ENCODE measurements at places on chromosomes 6 and 20.

DNA sequence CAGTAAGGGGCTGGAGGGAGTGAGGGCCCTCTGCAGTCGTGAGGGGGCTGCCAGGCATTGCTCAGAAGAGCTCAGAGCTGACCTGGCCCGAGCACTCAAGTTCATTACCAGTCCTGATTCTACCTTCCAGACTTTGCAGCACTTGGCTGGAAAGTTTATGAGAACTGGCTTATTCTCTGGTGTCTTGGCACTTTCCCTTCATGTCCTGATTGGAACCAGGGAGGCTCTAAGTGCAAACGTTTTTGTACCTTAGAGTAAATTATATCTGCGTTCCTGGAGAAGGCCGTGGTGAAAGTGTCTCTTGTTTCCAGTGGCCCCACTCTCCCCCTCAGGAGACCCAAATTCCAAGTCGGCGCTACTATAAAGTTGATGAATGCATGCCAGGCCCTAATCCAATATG, 402.3 kb downstream of the CDC5L start:
- H3K27ac ChIP-seq = no peak overlapping the region
- DNase-seq = no peak
- H3K36me3 ChIP-seq = no peaks in the 10 kb centered on the region
- H3K4me3 ChIP-seq = no peak overlapping the region
- no peaks in the 10 kb centered on the region for H3K4me1 ChIP-seq
- peaks cover 72% of the 10 kb centered on the region for H3K27me3 ChIP-seq

DNA sequence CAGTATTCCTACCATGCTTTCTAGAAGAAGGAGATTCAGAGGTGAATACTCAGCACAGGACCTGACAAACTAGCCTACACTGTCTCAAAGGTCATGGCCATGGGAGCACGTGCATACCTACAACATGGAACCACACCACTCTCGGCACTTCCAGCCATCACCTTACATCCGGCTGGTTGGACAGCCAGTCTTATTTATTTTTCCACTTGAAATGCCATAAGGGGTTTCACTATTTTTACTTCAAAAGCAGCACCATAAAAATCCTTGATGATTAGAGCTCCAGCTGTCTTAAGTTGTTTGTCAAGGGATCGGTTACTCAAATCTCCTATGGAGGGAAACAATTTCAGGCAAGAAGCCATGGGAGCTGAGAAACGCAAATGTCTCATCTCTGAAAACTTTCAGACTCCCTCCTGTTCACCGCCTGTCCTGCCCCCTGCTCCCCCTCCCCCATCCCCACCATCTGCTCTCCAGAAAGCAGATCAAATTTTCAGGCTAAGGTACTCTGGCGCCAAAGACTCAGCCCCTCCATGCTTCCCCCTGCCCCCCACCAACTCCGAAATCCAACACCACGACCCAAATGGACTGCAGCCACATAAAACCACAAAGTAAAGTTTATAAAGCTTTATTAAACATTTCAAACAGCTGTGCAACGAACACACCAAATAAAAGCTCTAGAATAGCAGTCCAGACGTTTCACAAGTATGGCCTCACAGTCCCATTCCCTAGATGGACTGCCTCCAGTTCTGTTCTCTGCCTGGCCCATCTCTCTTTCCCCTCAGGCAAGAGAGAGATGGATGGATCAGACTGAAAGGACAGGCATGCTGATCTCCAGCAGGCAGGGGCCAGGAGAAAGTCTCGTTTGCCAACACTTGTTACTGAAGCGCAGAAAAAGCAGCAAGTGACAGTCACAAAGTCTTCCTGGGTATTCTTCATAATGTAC, 4.0 kb upstream of the NNAT start:
- H3K4me3 ChIP-seq = no peak overlapping the region
- H3K27me3 ChIP-seq = no peaks in the 10 kb centered on the region
- H3K4me1 ChIP-seq = no peaks in the 10 kb centered on the region
- peaks cover 28% of the 10 kb centered on the region for H3K36me3 ChIP-seq

DNA sequence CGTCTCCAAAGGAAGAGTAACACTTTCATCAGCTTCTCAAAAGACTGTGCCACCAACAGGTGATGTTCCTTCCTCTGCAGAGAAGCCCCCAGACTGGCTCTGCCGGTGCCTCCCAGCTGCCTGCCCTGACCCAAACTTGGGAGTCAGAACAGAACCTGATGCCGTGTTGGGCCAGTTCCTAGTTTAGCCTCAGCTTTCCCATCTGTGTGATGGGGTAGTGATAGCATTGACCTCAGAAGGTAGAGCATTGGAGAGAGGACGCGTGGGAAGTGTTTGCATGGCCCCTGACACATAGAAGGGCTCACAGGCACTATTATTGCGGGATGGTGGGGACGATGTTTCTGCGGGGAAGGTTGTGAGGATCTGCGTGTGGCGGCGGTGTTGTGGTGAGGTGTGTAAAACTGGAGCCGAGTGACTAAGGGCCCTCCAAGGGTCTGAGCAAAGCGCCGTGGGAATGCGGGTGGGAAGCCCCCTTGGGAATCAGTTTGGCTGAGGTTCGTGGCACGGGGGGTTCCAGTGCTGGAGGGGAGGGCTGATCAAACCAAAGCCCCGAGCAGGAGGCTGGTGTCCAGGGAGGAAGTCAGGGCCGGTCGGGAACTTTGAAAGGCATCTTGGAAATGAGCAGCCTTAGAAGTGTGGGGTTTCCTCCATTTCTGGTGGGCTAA, 1.7 kb downstream of the NTSR1 start:
- H3K27ac ChIP-seq = no peak overlapping the region
- no peak for DNase-seq
- peaks cover 21% of the 10 kb centered on the region for H3K4me1 ChIP-seq
- H3K4me3 ChIP-seq = no peak overlapping the region

DNA sequence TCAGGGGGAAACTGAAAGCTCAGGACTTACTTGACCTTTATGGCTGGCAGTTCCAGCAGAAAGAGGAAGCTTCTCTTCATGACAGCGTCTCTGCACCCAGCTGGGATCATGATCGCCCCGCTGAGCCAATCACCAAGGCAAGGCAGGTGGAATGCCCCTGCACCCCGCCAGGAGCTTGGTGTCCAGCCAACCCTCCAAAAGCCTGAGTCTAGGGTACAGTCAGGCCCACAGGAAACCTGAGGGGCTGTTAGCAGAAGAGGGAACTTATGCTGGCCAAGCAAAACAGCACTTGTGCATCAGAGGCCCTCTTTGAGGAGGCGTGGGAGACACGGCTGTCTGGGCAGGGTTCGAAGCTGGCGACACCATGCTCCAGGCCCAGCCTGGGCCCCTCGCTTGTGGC, 188.3 kb upstream of the GMDS start:
- DNase-seq = no peak
- peaks cover 34% of the 10 kb centered on the region for H3K4me1 ChIP-seq
- H3K27me3 ChIP-seq = no peaks in the 10 kb centered on the region
- no peak overlapping the region for H3K4me3 ChIP-seq
- H3K27ac ChIP-seq = peak overlapping the region; percentile 63

GRCh38 chr20:33843854-33844253, 32.7 kb downstream of the CHMP4B start:
- no peaks in the 10 kb centered on the region for H3K27me3 ChIP-seq
- H3K4me3 ChIP-seq = no peak overlapping the region
- H3K27ac ChIP-seq = peak overlapping the region; percentile 19
- peaks cover 29% of the 10 kb centered on the region for H3K36me3 ChIP-seq
- H3K4me1 ChIP-seq = peaks cover 80% of the 10 kb centered on the region

DNA sequence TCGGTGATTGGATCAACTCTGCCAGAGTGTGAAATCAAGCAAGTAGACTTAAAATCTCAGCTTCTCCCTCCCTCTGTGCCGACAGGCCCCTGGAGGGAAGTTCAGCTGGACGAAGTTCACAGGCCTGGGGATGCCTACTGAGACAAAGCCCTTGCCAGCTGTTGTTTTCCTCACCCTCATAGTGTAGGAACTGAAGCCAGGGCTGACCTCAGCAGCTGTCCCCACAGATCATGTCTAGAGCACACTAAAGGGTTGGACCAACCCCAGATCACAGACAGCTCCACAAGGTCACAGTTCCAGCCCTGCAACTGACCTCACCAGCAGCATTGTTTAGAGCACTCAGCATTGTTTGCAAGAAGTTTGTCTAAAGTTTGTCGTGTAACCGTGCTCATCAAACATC, 261.9 kb upstream of the ECI2 start:
- no peak overlapping the region for H3K4me3 ChIP-seq
- peaks cover 31% of the 10 kb centered on the region for H3K4me1 ChIP-seq
- no peaks in the 10 kb centered on the region for H3K36me3 ChIP-seq
- no peak overlapping the region for H3K27ac ChIP-seq

- H3K27ac ChIP-seq = no peak overlapping the region
- no peaks in the 10 kb centered on the region for H3K36me3 ChIP-seq
- DNase-seq = no peak
- H3K27me3 ChIP-seq = no peaks in the 10 kb centered on the region
- no peaks in the 10 kb centered on the region for H3K4me1 ChIP-seq
Observed at GRCh38 chr6:94510877-94511276, 1066.5 kb upstream of the MANEA start.

DNA sequence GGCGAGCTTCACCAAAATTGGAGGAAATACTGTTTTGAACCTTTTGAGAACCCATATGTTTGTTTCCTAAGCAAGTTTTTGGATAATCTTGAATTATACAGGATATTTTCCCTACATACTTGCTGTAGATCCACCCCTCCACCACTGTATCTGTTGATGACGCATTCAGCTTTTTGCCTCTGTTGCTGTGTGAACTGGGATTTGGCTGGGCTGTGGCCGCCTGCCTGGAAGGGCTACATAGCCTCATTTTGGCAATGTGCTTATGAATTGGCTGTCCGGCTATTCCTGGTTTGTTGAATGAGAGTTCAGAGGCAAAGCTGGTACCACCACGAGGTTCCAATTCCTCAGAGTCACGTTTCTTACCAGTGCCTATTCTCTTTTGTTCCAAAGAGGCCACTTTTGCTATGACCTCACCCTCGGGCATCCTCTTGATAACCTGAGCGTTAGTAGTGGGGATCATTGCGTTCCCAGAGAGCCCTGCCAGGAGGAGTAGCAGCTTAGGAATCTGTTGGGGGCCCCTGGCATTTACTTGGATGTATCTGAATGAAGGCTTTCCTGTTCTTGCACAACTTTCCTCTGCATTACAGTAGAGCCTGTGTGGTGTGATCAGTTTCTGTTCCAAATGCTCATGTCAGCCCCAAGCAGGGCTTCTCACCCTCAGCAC, 6.4 kb downstream of the FAM83D start:
- H3K27me3 ChIP-seq = no peaks in the 10 kb centered on the region
- DNase-seq = no peak
- peaks cover 45% of the 10 kb centered on the region for H3K36me3 ChIP-seq
- H3K4me1 ChIP-seq = peaks cover 86% of the 10 kb centered on the region
- H3K27ac ChIP-seq = peak overlapping the region; percentile 54

- no peak overlapping the region for H3K27ac ChIP-seq
- peaks cover 98% of the 10 kb centered on the region for H3K27me3 ChIP-seq
- H3K4me3 ChIP-seq = peak overlapping the region; percentile 56
- H3K4me1 ChIP-seq = no peaks in the 10 kb centered on the region
- DNase-seq = no peak
Observed at GRCh38 chr6:37536491-37537190, 36.9 kb upstream of the CCDC167 start.

GRCh38 chr6:159174263-159174969, 5.2 kb downstream of the FNDC1 start:
- H3K4me3 ChIP-seq = no peak overlapping the region
- H3K27me3 ChIP-seq = peaks cover 100% of the 10 kb centered on the region
- no peaks in the 10 kb centered on the region for H3K4me1 ChIP-seq
- no peak overlapping the region for H3K27ac ChIP-seq
- DNase-seq = peak; percentile 84

GRCh38 chr20:25273541-25274358, 25.9 kb downstream of the PYGB start:
- no peaks in the 10 kb centered on the region for H3K27me3 ChIP-seq
- peaks cover 55% of the 10 kb centered on the region for H3K36me3 ChIP-seq
- no peak overlapping the region for H3K27ac ChIP-seq
- H3K4me3 ChIP-seq = no peak overlapping the region

Data from Calu3 (cell line).